ENCODE measurements at places on chromosomes 3 and 15.

DNA sequence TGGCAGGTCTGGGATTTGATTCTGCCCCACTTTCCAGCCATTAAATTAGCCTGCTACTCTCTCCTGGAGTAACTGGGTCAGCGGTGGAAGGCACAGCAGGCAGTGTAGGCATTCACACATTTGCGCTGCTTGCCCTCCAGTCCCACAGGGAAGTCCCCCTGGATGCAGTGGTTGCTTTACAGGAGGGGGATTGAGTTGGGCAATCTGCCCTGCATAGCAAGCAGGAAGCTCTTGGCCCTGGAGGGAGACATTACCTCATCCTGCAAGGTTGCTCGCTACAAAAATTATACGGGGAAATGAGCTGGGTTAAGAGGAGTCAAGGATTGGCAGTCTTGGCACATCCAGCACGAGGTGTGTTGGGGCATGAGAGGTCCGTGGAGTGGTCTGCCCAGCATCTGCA lies 14.8 kb downstream of the MCM2 start:
- DNase-seq, result no peak

DNA sequence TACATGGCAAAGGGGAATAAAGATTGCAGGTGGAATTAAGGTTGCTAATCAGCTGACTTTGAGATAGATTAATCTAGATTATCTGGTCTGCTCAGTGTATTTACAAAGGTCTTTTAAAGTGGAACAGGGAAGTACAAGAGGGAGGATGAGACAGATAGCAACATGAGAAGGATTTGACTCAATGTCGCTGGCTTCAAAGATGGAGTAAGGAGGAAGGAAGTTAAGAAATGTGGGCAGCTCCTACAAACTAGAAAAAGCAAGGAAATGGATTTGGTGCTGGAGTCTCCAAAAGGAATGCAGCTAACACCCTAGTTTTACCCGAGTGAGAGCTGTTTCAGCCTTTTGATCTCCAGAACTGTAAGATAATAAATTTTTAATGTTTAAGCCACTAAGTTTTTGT lies 180.7 kb upstream of the TTC14 start:
- DNase-seq, result no peak

- no peak for DNase-seq
These were observed 102.1 kb downstream of the SRGAP3 start for GRCh38 chr3:9147215-9147895.

DNA sequence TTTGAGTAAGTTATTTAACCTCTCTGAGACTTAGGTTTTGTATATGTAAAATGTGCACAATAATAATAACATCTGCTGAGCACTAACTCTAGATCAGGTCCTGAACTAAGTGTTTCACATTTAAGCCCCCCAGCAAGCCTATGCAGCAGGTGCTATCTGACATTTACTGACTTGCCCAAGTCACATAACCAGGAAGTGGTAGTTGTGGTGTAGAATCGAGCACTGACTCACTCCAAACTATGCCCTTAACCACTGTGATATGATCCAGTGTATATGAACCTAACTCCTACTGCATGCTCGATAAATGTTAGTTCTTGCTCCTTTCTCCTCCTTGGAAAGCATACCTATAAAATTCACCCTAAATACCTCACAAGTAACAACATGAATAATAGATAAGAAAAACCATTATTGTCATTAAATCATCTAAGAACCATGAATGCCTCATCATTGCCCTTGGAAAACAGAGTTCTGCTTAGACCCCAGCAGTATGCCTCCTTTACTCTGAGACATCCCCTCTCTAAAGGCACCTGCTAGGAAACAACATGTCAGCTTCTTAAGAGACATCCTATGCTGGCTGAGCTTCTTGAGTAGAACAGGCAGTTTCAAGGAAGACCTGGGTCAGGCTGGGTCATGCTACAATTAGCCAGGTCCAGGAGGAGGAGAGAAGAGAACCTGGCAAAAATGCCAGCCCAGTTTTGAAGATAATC lies 3.0 kb upstream of the SHC4 start:
- DNase-seq, result peak; percentile 59

GRCh38 chr3:18501679-18502343 lies 76.7 kb upstream of the SATB1 start:
- DNase-seq, result no peak

GRCh38 chr3:12829886-12830784 lies 11.2 kb downstream of the RPL32 start:
- no peak for DNase-seq

DNA sequence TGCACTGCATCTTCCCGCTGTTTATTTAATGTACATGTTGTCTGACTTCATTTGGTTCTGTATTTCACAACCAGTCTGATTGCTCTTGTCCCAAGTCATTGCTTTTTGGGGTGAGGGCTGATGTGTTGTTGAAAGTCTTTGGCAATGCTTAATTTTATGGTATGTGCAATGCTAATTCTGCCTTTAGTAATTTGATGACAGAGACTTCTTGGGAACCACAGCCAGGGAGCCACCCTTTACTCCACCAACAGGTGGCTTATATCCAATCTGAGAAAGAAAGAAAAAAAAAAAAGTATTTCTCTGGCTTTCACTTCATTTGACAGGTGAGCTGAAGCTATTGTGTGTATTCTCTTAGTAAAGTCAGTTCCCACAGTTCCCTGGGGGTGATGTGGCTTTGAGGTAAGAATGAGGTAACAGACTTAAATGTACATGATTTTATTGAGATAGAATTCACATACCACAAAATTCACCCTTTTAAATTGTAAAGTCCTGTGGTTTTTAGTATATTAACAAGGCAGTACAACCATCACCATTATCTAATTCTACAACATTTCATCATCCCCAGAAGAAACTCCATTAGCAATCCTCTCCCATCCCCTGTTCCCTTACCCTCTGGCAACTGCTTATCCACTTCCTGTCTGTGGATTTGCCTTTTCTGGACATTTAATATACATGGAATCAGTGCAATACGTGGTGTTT lies 97.3 kb downstream of the SLCO3A1 start:
- DNase-seq, result peak; percentile 11
